ENCODE measurements at places on chromosomes 7 and 10.
A peak's percentile ranks its signal among the peaks of the same experiment; 100 is the strongest.

DNA sequence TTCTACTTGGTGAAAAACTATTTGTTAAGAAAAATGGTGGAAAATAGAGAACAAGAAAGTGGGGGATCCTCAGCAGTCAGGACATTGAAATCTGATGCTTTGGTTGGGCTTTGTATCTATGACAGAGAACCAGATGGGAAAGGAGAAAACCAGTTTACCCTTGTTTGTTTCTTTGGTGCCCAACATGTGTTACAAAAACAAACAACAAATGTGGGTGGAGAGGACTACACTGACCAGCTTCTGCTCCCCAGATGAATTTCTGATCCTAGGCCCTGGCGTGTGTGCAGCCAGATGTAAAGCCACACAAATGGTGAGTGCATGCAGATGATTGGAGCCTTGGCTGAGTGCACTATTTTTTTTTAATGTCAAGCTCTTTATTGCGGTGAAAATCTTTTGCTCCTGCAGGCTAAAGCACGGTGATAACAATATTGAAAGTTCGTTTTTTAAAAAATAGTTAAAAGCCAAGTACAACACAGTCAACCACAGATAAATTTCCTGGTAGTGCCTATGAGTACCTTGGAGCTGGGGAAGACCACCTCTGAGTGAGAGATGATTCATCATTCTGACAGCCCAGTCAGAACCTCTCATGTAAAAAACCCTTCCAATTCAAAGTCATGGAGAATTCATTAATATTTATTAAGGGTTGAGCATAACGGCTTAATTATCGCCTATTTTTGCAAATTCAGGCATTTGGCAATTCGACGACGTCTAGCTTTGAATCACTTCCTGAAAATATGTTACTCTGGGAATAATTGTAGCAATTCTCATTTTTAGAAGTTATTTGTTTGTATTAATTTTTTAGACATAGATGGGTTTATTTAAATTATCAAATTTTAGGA lies 163.7 kb downstream of the AGMO start:
- no peak for DNase-seq

DNA sequence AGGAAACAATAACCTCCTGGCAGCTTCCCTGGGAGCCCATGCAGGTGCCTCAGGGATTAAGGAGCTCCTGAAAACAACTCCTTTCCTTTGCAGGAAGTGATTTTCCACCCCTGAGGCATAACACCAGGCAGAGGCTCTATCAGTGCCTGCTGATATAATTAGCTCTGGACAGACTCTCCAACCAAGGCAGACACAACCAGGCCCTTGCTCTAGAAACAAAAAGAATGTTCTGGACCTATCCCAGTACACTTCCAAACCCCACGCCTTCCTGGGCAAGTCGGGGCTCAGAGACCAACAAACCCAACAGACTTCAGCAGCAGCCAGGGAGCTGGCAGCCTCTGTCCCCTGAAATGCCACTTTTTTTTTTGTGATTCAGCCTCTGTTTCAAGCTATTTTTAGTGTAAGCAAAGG lies 247.1 kb downstream of the KCNMA1 start:
- DNase-seq, result no peak

GRCh38 chr10:9596368-9596920 lies 1421.2 kb upstream of the CELF2 start:
- DNase-seq, result no peak

GRCh38 chr10:122417667-122418066 lies 36.8 kb upstream of the ARMS2 start:
- DNase-seq, result no peak

GRCh38 chr7:63900394-63901203 lies 98.0 kb upstream of the ZNF722 start:
- DNase-seq, result peak; percentile 82

DNA sequence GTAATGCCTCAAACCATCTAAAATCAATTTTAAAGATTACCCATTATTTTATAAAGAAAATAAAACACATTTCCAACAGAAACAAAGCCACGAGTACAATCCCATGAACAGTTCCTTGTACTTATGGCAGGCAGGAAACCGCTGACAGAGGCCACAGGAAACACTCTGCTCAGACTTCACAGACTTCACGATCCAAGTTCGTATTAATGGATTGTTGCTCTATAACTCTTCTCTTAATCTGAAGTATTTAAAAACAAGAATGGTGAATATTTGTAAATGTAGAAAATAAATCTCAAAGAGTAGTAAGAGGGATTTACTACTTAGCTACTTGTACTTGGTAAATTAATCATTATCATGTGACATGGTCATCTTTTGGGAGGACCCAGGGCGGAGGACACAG lies 78.3 kb downstream of the SNX10 start:
- DNase-seq, result no peak

GRCh38 chr10:45404087-45404769 lies 30.2 kb downstream of the ALOX5 start:
- no peak for DNase-seq

DNA sequence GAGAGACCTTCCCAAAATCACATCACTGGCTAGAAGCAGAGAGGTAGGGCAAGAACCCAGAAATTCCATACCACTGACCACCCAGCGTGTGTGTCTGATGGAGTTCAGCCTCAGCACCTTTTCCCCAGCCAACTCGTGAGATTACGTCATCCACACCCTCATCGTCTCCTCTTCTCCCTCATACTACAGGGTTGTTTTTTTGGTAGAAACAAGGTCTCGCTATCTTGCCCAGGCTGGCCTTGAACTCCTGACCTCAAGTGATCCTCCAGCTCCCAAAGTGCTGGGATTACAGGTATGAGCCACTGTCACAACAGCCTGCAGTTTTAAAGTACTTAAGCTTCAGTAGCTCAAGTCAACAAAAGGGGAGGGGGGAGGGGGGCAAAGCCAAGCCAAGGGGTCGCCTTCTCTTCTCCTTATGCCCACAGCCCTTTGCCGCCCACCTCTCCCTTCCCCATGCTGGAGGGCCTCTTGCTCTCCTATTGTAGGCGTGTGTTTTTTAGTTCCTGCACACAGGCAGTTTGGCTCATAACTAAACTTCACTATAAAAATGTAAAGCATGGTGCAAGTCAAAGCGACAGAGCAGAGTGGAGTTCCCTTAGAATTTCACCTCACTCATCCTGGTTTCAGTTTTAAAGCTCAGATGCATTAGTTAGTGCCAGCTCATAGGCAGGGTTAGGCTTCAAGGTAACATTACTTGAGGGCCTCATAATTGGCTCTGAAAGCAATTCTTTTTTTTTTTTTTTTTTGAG lies 5.2 kb upstream of the PRDX3 start:
- no peak for DNase-seq

GRCh38 chr10:125633517-125633999 lies 49.4 kb downstream of the TEX36 start:
- no peak for DNase-seq

GRCh38 chr10:92470026-92470425 lies 103.9 kb downstream of the IDE start:
- DNase-seq, result no peak

GRCh38 chr10:115854740-115855435 lies 418.1 kb downstream of the GFRA1 start:
- no peak for DNase-seq

- no peak for DNase-seq
Measured at GRCh38 chr10:44968091-44968490, 8.5 kb downstream of the RASSF4 start.

Measured in stimulated activated CD8-positive, alpha-beta memory T cell treated with anti-CD3 and anti-CD28 coated beads, Interleukin-7, amount 100 ng/mL, for 24 hours (primary cell).